ENCODE measurements at places on chromosomes 3 and 15.

- no peak for DNase-seq
Measured at GRCh38 chr3:138933981-138934691, 12.8 kb downstream of the FOXL2 start.

DNA sequence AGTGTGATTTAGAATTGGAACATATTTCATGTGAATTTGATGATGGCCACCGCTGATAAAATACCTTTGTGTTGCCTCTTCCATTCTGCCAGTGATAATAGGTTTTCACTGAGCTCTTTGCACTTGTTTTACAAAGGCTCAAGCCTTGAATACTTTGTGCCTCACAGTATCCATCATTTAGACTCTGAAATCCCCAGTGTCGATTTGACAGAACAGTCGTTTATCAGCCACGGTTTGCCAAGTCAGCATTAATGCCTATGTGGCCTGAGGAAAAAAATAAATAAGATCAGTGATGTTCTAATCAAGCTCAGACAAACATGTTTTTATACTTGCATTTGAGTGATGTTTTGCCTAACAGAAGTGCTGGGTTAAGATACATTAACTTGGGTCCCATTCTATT, 399.1 kb downstream of the RBMS3 start:
- no peak for DNase-seq

GRCh38 chr15:79402136-79402535, 30.0 kb upstream of the MINAR1 start:
- no peak for DNase-seq

DNA sequence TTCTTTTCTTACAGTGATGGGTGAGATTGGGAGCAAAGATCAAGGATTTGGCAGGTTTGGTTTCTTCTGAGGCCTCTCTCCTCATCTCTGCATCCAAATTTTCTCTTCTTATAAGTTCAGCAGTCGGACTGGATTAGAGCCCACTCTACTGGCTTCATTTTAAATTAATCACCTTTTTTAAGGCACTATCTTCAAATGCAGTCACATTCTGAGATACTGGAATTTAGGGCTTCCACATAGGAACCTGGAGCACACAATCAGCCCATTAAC, 56.5 kb upstream of the PLSCR4 start:
- DNase-seq, result no peak

DNA sequence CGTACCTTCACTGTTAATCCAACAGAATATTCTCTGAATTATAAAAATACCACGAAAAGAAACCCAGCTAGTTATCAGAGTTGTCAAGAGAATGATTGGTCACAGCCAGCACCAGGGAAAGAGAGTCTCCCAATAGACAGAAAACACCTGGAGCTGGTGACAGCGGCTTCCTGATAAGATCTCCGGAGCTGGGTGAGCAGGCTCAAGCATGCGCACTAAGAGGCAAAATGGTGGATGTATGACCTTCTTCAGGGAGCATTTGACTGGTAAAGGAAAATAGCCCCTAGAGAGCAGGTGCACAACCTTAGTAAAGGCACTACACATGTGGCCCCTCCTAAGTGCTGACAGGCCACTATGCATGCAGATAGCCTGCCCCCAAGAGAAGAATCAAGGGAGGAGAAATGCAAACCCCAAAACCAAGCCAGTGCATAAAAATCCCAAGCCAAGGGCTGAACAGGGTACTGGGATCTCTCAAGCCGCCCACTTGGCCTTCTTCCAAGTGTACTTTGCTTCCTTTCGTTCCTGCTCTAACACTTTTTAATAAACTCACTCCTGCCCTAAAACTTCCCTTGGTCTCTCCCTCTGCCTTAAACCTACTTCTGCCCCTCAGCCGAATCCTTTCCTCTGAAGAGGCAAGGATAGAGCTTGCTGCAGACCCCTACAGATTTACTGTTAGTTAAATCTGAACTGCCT, 93.2 kb downstream of the UACA start:
- DNase-seq, result no peak

DNA sequence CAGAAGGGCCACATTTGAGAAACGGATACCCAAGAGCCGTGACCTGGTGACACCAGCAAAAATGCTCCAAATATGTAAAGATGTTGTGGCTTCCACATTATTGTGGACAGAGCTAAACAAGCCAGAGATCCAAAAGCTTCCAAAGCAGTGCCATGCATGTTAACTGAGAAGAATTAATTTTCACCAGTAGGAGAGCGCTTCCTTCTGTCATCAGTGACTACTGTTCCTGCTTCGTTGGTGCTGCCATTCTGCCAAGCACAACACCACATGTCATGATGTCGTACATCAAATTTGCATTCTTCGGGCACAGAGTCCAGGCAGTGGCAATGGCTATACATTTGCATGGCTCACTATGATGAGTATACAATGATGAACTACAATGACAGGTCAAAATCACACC, 19.1 kb upstream of the CHST2 start:
- no peak for DNase-seq

- no peak for DNase-seq
Measured at GRCh38 chr3:127647845-127648204, 18.8 kb downstream of the PODXL2 start.

GRCh38 chr15:22939652-22940061, 40.5 kb downstream of the CYFIP1 start:
- no peak for DNase-seq

GRCh38 chr3:192825657-192826200, 91.9 kb downstream of the MB21D2 start:
- no peak for DNase-seq

DNA sequence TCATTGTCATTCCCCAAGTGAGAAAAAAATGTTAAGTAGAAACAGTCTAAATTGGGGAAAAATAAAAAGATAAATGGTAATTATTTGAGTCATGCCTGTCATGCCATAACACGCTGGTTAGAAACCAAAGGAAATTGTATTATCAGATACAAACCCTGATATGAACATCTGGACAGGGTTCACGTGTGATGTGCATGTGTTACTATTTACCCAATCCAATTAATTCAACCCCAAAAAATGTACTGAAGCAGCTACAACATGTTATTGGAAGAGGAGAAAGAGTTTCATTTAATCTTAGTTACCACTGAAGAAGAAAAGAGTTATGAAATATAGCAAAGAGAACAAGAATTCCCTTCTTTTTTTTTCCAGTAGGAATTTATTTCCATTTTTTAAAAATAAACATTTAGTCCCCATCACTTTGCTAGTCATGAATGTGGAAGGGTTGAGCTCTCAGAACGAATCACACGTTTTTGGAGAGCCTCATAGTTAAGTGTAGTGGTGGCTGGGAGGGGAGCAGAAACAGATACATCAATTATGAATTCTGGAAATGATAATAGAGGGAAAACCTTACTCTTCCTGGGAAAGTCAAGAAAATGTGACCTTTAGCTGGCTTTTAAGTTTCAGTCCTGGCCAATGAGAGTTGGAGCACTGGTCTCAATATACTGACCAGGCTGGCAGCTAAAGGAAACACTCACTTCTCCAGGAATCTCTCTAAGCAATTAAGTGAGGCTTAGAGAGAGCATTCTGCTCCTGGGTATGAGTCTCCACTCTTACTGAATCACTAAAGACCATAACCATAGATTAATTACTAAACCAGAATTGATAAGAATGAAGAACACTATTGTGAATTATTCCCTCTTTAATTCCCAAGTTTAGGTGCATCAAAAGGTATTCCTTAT, 796.5 kb downstream of the GRM7 start:
- no peak for DNase-seq

DNA sequence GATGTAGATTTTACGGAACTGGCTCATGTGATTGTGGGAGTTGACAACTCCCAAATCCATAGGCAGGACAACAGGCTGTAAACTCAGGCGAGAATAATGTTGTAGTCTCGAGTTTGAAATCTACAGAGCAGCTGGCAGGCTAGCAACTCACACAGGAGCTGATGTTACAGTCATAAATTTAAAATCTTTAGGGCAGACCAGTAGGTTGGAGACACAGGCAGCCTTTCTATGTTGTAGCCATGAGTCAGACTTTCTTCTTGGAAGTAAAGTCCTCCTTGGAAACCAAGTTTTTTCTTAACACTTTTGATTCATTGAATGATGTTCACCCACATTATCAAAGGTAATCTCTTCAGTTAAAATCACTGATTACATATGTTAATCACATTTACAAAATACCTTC, 89.1 kb upstream of the ALCAM start:
- no peak for DNase-seq

DNA sequence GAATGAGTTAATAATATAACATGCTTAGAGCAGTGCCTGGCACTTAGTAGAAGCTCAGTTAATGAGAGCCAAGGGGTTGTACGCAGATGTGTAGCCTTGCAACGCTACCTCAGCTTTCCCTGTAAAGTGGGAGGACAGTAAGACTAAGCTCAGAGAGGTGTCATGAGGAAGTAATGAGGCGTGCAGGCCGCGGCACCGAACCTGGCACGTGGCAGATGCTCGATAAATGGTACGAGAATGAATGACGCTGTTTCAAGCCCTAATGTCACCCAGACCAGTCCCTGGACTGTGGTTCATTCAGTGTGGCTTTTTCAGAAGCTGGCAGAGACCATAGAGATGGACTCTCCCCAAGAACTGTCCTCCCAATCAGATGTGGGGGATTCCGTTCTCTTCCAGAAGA, 21.2 kb downstream of the GRIP2 start:
- no peak for DNase-seq

DNA sequence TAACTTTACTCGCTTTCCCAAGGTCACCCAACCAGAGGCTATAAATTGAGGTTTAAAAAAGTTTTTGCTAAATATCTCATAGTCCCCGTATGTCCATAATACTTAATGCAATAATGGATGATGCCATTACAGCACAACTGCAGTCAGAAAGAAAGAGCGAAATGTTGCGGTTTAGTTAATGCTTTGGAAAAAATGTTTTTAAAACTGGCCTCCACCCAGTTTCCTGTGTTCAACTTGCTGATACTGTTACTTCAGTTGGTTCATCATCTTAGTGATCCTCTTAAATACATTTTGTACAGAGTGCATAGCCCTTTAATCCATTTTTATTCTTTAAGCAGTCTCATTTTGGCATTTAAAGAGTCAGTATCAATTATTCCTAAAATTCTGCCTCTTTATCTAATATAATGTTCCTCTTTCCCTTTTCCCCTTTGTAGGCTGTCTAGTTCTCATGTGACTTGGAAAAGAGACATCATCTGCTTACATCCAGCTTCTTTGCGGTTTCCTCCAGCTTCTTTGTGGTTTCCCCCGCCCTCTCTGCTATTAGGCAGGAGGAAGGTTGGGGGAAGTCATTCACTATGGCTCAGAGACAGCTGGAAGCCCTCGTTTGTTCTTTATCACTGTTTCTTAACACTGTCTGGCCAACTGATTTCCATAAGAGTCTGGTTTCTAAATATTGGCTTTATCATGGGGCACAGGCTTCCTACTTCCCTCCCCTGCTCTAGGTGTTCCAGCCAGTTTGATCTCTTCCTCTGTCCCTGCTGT, 154.3 kb downstream of the GOLIM4 start:
- no peak for DNase-seq

- no peak for DNase-seq
Measured at GRCh38 chr3:140216249-140216648, 281.3 kb downstream of the CLSTN2 start.

- no peak for DNase-seq
Measured at GRCh38 chr3:127997016-127997415, 55.2 kb upstream of the SEC61A1 start.

GRCh38 chr3:85821130-85821756, 862.5 kb downstream of the CADM2 start:
- DNase-seq, result no peak

- DNase-seq, result no peak
Measured at GRCh38 chr3:152496716-152497115, 228.0 kb downstream of the MBNL1 start.

DNA sequence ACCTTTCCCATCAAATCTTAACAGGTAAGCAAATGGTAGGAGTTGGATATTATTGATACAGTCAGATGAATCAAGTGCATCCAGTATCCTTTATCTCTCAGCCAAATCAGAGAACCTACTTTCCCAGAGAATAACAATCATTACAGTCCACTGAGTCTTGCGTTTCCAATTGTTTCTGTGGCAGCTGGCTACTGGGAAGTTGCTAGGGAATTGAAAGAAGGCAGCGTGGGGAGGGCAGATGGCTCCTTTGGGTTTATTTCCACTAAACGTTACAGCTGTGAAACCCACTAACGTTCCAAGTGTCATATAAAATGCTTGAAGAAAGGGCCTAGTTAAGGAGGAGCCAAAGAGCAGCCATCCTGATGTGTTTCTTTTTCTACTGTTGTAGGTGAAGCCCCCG, 78.4 kb downstream of the WDR72 start:
- DNase-seq, result no peak
